ENCODE measurements at places on chromosomes 4 and X.
A peak's percentile ranks its signal among the peaks of the same experiment; 100 is the strongest.

- no peak for DNase-seq
These were observed 12.8 kb downstream of the NOP14 start for GRCh38 chr4:2950221-2950989.

DNA sequence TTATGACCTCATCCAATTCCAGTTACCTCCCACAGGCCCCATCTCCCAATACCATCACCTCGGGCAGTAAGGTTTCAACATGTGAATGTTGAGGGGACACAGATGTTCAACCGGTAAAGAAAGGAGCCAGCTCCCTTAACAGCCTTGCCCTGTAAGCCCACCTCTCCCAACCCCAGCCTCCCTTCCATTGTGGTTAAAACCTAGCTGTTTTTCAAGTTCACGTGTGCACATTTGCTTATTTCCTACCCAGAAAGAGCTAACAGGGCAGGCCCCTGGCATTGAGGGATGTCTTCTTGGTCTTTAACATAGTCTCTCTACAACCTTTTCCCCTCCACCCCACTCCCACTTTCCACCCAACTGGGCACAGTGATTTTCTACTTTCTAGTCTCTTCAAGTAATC lies 385.7 kb downstream of the FBXW7 start:
- DNase-seq = no peak

GRCh38 chrX:43225626-43226328 lies 430.3 kb upstream of the MAOA start:
- DNase-seq = no peak

GRCh38 chrX:32195611-32196010 lies 1015.7 kb downstream of the DMD start:
- DNase-seq = no peak

DNA sequence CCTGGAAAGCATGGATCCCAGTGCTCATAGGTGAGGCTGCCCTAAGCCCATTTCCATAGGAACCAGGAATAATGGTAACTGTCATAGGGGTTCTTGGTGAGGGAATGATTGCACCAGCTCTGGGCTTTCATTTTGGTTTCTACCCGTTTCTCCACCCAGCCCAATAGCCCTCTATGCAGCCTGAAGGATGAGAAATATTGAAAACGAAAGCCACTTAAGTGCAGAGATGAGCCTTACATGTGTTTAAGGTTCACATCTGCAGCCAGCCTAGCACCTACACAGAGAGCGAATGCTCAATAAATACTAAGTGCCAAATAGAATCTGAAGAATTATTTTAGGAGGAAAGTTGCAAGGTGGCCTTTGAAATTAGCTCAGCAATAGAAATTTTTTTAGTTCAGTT lies 60.4 kb downstream of the MCF2 start:
- DNase-seq = no peak

- DNase-seq = no peak
These were observed 47.0 kb upstream of the DHRSX start for GRCh38 chrX:2547736-2548135.

- DNase-seq = no peak
These were observed 32.5 kb upstream of the TLR2 start for GRCh38 chr4:153651587-153651986.

- peak; percentile 41 for DNase-seq
These were observed 8.7 kb downstream of the C1QTNF7 start for GRCh38 chr4:15436513-15436912.

GRCh38 chrX:84737471-84737871 lies 235.2 kb upstream of the HDX start:
- DNase-seq = no peak

GRCh38 chr4:147360301-147360700 lies 120.6 kb upstream of the EDNRA start:
- no peak for DNase-seq

GRCh38 chrX:9447906-9448305 lies 17.0 kb upstream of the TBL1X start:
- no peak for DNase-seq

GRCh38 chrX:65035446-65035770 lies 59.2 kb upstream of the ZC4H2 start:
- DNase-seq = no peak

DNA sequence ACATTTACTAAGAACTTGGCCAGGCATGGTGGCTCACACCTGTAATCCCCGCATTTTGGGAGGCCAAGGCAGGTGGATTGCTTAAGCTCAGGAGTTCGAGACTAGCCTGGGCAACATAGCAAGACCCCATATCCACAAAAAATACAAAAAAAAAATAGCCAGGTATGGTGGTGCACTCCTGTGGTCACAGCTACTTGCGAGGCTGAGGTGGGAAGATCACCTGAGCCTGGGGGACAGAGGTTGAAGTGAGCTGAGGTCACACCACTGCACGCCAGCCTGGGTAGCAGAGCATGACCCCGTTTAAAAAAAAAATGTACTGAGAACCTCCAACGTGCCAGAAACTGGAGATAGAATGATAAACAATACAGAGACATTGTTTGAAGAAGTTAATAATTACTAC lies 8.0 kb downstream of the OPRPN start:
- DNase-seq = no peak

GRCh38 chr4:40515398-40516293 lies 114.0 kb downstream of the RBM47 start:
- no peak for DNase-seq

- DNase-seq = peak; percentile 67
These were observed 31.1 kb downstream of the GRID2 start for GRCh38 chr4:92334716-92335350.

GRCh38 chr4:77052352-77052751 lies 23.4 kb downstream of the CCNI start:
- DNase-seq = no peak

- DNase-seq = no peak
These were observed 38.4 kb downstream of the ZNF185 start for GRCh38 chrX:152936306-152936705.

DNA sequence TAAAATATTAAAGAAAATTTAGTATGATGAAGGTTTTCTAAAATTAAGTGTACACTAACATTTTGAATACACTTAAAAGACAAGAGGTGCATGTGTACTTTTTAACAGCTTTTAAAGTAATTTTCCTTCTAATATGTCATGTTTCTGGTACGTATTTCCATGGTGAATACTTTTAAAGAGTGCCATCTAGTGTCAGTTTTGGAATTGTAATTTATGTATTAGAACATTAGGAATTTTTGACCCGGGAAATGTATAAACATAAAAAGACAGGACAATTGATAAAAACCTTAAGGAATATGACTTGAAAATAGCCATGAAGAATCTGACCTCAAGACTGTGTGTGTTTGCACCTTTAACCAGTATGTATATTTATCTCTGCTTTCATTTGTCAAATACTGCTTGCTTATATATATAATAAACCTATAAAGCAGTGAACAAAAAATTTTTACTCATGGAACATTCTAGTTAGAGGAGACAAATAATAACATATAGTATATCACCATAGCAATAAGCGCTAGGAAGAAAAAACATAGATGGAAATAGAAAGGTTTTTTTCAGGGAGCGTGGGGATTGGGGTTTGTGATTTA lies 7.2 kb downstream of the GSTCD start:
- DNase-seq = peak; percentile 31

GRCh38 chr4:176262243-176262642 lies 6.8 kb downstream of the ASB5 start:
- DNase-seq = no peak

GRCh38 chr4:33709247-33709646 lies 2535.1 kb downstream of the ARAP2 start:
- no peak for DNase-seq

DNA sequence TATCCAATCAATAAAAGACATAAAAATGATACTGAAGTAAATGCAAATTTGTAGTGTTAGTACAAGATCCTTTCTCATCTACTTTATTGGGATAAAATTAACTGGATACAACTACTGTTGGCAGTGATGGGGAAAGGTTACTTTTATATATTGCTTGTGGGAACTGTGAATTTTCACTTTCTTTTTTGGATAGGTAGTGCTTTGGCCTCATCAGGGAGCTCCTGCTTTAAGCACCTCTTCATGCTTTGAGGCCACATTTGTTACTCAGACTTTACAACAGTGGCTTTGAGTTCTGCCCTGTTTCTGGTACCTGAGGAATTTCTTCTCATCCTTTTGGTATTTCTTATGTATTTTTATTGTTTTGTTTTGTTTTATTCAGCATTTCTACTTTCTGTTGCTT lies 316.8 kb upstream of the ZCCHC13 start:
- no peak for DNase-seq

DNA sequence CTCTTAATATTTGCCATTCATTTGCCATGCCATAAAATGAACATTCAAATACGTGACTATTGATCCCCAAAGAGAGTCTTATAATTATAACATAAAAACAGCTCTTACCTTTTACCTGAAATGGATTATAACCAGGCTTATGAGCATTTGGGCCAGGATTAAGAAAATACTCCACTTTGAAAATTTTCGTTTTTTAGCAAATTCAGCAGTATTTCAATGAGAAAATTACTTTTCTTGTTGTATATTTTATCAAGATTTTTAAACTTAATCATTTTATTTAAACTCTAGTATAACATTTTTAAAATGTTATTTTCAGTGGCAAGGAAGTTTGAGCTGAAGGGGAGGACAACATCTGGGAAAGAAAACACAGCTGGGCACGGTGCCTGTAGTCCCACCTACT lies 59.0 kb upstream of the RAPGEF2 start:
- DNase-seq = no peak

- no peak for DNase-seq
These were observed 149.1 kb upstream of the CXXC4 start for GRCh38 chr4:104643805-104644204.

DNA sequence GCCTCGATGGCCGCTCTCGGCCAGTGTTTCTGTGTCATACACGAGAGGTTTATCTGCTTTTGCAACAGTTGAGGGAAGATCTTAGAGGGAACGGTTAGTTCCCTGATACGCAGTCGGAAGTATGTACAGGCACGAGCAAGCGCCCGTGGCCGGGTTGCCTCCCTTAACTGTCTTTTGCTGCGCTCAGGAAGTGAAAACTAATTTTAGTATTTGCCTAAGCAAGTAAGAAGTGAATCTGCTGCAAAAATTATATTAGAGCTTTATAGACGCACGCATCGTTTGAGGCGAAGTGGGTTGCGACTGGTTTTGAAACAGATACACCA lies 695 bp downstream of the MTM1 start:
- DNase-seq = no peak

DNA sequence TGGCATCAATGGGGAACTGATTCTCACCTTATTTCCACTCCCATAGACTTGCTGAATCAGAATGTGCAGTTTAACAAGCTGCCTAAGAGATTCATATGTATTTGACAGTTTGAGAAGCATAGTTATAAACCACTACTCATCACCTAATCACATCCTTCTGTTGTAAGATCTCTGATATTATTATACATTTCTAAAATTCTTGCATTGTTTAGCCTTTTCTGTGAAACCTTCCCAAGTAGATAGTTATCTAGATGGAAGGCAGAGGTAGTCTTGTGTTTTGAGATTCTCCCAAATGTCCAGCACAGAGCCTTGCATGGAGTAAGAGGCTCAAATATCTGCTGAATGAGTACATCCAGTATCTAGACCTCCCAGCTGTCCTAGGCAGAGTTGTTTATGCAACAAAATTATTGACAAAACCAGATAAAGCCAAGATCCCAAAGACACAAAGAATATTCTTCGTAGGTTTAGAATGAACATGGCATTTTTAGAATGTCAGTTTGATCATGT lies 227.3 kb downstream of the KDR start:
- DNase-seq = no peak

GRCh38 chr4:140609548-140610425 lies 41.0 kb upstream of the UCP1 start:
- DNase-seq = peak; percentile 68

DNA sequence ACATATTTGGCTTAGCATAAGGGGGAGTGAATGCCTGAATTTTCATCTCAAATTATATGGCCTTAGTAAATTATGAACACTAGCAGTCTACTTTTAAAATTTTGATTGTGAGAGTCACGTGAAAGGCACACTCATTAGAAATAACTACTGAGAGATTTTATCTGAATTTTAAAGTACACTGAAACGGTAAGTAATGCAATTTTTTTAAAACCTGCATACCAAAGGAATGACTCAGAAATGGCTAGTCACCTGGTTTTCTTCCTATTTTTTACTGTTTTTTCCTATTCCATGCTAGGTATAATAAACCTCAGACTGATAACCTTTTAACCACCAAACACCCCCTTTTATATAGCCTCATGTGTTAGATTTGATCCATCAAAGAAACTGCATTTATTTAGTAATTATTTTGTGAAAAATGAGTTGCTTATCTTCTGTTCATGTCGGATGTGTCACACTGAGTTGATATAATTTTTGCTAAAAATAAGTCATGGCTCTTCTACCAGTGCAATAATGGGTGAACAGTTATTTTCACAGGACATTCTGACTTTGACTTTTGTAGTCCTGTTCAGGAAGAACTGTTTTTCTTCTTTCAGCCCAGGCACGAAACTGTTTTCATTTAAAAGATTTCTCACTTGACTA lies 40.4 kb downstream of the CPEB2 start:
- no peak for DNase-seq

GRCh38 chr4:61918507-61918906 lies 718.4 kb downstream of the ADGRL3 start:
- no peak for DNase-seq

- DNase-seq = no peak
These were observed 102.6 kb downstream of the ARHGAP10 start for GRCh38 chr4:147834480-147834879.

DNA sequence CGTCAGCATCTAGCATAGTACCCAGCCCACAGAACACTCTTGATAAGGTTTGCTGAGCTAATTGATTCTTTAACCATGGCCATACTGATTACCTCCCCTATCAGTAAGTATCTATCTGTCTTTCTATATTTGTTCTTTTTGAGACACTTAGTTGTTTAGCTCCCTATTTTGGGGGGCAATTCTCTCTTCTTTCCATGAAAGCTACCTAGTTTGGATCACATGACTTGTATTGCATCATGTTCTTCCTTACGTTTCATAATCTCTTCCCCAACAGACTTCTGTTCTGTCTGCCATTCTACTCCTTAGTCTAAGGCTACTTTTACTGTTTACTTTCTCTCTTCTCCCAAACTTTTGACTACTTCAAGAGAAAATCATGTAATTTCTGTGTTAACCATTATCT lies 39.0 kb downstream of the TBC1D19 start:
- DNase-seq = no peak

- no peak for DNase-seq
These were observed 16.5 kb upstream of the MID1 start for GRCh38 chrX:10636851-10637250.

DNA sequence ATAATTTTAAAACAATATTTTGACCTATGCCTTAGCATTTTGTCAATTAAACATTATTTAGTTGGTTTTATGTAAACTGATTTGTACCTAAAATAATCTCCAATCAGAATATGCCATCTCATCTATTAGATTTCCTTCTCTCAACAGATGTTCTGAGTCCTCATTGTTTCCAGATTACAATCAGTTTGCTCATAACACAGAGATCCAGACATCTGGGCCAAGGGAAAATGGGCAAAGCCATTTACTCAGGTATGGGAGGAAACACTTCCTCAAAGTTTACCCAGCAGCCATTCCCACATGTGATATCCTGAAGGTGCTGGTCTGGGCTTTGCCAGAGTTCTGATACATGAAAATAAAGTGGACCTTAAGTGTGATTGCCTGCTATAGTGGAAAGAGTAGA lies 217.9 kb upstream of the GPC4 start:
- DNase-seq = no peak

GRCh38 chrX:13123857-13124345 lies 79.5 kb upstream of the FAM9C start:
- no peak for DNase-seq
